Fibroblast of skin of abdomen (primary cell): ENCODE measurements at places on chromosomes 6 and 20.
A peak's percentile ranks its signal among the peaks of the same experiment; 100 is the strongest.

DNA sequence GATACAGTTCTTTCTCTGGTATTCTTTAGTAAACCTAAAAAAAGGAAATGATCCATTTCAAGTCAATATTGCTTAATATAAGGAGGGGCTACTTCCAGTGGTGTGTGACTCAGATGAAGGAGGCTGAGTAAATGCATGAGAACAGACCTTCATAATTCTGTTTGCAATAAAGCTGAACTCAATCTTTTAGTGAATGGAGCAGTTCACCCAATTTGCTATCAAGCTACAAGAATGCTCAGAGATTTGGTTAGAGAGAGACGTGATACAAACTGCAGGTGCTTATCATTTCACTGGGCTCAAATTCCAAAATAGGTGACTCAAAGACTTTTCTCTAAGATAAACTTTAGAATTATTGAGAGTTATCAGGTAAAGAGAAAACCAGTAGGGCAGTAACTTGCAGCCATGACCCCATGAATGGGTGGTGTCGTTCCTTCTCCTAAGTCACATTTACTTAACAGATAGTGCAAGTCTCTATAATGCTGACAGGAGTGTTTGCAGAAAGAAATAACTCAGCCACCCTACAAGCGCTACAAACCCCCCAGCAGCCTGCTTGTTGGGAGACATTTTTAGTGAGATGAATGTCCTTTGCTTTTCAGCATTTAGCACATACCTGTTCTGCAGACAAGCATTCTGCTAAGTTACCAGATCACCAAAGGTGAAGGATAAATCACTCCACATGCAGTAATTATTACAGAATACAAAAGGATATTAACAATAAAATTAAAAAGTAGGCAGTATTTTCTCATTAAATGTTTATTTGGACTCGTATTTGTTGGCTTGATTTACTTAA lies 16.4 kb upstream of the BLOC1S5 start:
- DNase-seq: peak; percentile 59

DNA sequence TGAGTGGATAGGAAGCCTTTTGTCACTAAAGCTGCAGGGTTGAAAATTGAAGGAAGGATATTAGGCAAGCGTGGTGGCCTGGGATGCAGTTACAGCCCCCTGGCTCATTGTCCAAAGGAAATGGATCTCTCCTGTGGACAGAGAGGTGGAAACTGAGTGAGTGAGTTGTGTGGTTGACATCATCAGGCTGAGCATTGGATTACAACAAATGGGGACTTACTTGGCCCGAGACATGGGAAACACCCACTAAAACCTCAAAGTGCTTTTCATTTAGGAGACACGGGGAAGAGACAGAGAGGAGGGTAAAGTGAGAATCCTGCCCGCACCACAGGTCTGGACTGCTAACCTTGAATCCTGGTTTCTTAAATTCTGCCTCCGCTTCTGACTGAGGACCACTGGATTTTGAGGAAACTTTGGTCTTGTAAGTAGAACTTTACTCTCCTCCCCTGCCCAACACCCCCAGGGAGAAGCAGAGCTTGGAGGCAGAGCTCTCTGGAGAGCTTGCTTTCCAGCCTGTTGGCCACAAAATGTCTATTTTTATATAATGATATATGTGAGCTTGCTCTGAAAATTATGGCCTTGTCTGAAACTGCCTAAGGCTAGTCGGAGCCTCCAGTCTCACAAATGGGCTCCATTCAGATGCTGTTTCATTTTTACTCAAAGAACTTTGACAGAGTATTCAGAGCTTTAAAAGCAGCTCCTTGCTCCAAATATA lies at the start of gene PKIG:
Gene PKIG (plus strand): TSS at position 269 of the 715 bp plus-strand sequence. CDS start 31,978 bp downstream, outside the sequence.
- peak; percentile 81 for DNase-seq

- DNase-seq: no peak
Measured at GRCh38 chr20:53845980-53846379, 224.4 kb downstream of the BCAS1 start.

- no peak for DNase-seq
Measured at GRCh38 chr6:143612186-143612585, 65.6 kb upstream of the PHACTR2 start.

DNA sequence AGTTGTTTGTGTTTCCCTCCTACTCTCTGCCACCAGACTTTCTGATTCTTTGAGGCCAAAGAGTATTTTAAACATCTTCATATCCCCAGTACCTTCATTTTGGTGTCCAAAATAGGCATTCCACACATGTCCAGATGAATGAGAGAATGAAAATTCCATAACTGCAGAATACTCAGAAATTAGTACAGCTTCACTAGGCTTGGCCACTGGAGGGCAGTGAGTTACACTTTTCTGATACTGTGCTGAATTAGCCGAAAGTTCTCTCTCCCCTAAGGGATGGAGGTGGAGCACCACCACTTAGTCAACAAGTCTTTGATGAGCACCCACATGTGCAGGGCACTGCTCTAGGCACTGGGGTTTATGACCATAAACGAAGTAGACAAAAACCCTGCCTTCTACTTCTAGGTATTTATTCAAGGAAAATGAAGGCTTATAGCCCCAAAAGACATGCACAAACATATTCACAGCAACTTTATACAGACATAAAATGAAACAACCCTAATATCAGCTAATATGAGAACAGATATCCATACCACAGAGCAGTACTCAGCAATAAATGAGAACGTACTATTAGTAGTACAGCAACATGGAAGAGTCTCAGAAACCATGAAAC lies 46.1 kb upstream of the TMEM217 start:
- DNase-seq: peak; percentile 36

DNA sequence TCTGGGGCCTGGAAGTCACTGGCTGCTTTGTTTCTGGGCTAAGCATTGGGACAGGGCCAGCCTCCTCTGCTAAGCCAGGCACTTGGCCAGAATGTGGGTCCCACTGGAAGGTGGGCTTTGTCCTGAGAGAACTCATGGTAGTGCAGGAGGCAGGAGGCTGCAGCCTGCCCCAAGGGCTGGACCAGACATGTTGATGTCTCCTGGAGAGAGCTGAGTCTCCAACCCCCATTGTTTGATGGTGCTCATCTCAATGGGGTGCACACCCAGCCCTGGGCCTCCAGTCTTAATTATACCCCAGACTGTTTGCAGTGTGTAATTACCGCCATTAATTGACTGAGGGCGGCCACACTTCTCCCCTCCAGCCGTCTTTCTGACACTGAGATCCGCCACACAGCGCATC lies 220.5 kb upstream of the PMEPA1 start:
- DNase-seq: no peak

DNA sequence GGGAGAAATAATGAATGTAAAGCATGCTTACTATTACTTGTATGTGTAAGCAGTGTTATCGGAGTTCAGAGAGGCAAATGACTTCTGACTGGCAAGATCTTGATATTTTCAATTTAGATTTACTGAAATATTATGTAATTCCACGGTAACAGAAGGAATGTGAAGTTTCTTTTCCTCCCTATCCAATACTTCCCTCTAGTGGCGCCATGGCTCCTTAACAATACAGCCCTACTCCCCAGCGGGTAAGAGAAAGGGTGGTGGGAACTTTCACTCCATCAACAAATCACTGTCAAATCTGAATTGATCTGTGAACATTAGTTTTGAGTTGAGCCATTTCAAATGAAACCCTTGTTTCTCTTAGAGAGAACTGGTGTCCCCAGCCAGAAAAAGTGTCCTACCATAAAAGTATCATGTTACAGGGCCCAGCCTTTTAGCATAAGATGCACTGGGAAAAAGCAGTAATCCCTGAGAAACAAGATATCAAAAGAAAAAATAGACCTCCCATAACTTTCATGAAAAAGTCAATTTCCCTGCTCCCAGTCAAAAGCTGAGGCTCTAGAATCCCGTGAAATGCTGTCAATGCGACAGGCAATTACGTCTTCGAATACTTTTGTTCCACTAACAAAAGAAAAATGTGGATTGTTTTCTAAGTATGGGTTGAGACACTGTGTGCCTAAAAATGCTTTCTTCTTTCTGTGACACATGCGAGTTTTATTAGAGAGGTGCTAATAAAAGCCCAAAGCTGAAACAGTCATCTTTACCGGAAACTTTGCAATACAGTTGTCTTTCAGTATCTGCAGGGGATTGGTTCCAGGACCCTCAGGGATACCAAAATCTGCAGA lies 12.9 kb downstream of the COX7A2 start:
- peak; percentile 70 for DNase-seq

DNA sequence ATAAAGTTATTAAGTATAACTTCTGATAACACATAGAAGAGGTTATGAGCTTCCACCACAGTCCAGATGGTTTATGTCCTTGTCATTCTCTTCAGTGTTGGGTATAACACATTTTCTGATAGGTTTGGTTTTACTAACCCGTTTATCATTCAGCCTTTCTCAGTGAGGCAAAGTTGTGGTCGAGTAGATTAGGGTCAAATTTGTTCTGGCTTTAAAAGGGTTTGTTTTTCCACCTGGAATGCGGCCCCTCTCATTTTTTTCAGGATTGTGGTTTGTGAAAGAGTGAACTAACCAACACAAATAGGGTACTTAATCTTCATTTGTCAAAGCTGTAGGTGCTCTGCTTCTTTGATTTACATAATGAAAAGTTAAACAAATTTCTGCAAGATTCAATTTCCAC lies 204.2 kb upstream of the ASCC3 start:
- DNase-seq: peak; percentile 38

GRCh38 chr6:37646986-37647764 lies 50.5 kb downstream of the MDGA1 start:
- DNase-seq: no peak

GRCh38 chr6:28729501-28730402 lies 194.0 kb downstream of the TRIM27 start:
- DNase-seq: no peak

GRCh38 chr6:150072201-150072600 lies 3.3 kb upstream of the ULBP3 start:
- no peak for DNase-seq

DNA sequence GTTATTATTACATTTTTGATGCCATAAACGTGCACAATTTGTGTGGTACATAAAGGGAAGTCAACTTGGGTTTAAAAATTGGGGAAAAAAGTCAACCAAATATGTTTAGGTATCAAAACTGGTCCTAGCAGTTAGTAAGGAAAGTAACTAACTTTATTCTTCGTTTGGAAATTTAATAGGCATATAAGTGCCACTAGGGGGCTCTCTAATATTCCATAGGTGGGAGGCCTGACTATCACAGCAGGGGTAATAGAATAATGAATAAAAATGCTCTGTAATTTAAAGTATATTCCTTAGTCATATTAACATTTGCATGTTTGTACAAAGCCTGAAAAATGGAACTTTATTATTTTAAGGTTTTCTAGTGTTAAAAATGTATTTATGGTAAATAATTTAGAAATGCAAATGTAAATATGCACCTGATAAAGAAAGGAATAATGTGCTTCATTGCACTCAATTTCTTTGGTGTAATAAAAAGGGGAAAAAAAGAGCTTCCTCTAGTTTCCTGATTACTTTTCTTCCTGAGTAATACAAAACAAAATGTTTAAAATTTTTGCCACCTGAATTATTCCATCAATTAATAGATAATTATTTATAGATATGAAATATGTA lies 125.7 kb upstream of the HDAC2 start:
- peak; percentile 34 for DNase-seq

DNA sequence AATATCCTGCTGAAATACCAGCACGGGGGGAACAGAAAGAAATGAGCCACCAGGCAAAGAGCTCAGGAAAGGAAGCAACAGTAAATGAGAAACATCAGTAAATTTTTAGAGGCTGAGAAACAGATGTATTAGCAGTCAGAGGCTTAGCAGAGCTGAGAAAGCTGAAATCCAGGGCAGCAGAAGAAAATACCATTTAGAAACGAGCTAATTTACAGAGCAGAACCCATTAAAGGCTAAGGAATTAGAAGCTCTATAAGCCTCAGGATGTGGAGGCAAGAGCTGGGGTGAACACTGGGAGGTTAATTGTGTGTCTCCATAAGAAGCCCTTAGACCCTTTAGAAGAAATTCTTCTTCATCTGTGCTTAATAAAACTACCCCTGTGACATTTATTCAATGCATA lies 178.6 kb upstream of the RGS17 start:
- no peak for DNase-seq

- no peak for DNase-seq
Measured at GRCh38 chr6:132651062-132651461, 7.9 kb downstream of the TAAR1 start.

DNA sequence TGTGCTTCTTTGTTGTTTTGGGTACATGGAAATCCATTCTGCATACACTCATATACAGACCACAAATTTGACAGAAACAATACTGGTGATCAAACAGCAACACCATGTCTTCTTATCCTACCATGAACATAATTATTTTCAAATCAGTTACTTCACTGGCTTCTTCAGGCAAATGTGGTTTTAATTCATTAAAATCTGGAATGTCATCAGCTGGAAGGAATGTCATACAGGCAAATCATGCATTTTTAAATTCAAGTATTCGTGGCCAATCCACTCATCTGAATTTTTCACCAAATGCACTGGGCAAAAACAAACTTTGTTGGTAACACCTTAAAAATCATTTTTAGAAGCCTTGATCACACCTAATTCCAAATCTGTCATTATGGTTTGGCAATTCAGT lies 59.3 kb downstream of the KIF6 start:
- peak; percentile 66 for DNase-seq

DNA sequence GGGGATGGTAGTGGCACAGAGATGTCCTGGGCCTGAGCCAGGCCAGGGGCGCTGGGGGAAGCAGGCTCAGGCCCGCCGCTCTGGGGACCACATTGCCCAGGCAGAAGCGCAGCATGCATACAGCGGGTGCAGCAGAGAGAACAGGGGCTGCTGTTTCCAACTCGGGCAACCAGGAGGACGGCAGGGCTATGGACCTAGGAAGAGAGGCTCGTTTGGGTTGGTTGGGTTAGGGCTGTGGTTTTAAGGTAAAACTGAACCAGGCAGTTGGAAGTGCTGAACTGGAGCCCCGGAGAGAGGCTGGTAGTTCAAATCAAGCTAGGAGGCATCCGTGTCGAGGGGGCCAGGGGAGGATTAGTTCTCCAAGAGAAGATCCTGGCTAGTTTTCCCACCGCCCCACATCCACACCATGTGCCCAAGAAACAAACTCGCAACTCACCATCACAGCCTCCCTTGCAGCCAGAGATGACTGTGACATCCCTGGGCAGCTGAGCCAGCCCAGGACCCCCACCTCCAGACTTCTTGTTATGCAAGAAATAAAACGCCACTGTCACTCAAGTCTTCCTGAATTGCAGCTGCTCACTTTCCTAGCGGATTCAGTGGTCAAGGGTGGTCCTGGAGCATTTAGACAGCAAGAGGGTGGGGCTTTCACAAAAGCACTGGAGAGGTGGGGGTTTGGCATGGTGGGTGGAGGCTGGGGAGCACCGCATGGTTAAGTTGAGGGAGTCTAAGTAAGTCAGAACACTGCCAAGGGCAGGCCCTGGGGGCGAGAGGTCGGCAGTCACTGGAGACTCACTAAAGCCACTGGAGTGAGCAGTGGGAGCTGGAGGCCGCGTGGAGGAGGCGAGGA lies 161.2 kb downstream of the GRM4 start:
- DNase-seq: no peak
